ENCODE measurements at places on chromosomes 4 and X.

DNA sequence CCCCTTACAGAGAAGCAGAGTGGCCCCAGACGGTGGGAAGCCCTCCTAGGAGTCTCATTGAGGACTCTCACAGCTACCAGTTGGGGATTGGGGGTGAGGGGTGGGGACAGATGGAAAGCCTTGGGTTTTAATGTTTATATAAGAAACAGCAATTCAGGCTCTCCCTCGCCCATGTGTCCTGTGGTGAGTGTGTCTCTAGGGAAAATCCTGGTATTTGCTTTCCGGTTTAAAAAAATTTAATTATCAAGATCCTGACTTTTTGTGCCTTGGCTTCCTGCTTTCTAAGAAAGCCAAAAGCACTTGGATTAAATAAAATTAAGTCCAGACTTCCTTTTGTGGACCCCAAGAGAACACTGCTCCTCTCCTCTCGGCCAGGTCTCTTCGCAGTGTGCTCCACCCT is 93.8 kb downstream of the SOWAHB start:
- DNase-seq = no peak

- DNase-seq = peak; percentile 41
These were observed 7.3 kb upstream of the OPN1LW start for GRCh38 chrX:154136627-154137161.

DNA sequence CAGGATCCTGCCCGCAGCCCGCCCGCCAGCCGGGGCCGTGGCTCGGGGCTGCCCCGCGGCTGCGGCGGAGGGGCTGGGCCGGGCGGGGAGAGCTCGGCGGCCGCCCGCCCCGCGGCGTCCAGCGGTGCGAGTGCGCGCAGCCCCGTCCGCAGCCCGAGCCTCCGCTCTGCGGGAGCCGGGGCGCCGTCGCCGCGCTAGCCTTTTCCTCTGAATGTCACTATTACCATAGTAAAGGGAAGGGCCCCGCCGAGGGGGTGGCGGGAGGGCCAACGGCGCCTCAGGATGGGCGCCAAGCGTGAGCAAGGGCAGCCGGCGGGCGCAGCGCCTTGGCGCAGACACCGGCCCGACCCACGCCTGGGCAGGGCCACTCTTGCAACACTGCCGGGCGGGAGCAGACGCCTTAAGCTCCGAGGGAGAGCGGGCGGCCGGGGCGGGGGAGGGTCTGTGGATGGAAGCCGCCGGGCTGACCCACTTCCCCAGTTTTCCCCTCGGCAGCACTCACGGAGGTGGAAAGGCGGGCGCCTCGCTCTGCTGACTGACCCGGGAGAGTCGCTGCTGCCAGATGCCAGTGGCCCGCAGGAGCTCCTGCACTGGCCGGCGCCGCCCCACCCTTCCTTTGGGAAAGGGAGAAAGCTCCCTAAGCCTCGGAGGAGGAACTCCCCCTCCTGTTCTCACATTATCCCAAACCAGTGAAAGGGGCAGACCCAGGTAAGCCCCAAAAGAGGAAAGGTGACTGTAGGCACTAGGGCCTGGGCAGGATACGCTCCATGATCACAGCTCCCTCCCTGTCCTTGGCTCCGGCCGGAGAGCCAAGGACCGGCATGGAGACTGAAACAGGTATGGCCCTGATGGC is 329.4 kb downstream of the HNRNPD start:
- DNase-seq = peak; percentile 16

DNA sequence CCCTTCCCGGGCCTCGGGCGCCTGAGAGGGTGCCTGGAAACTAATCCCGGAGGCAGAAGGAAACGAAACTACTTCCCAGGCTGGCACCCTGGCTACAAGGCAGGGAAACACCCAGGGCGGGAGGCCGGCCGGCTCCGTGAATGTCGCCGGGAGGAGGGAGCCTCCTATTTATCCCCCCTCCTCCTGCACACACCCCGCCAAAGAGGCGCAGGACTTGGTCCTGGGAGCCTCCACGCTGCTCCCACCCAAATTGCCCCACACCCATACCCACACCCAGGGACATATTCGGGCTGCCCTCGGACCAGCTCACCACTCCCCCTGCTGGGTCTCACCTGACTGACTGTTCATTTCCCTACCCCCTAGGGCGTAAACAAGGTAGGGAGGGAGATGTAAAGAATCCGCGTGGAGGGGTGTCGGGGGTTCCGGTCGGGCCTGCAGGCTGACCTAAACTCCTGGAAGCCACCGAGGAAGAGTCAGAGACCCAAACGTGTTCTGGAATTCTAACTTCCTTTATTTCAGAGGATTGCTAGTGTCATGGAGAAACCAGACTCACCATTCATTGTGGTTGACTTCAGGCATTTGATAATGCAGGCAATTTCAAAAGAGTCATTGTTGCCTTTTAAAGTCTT is at the start of gene BTC:
Gene BTC (minus strand): TSS at position 142 of the 629 bp plus-strand sequence. CDS start 198 bp downstream, outside the sequence.
- peak; percentile 11 for DNase-seq

GRCh38 chr4:163955288-163955687 is 460.8 kb downstream of the TMA16 start:
- no peak for DNase-seq

GRCh38 chr4:81136161-81136905 is 78.7 kb downstream of the PRKG2 start:
- DNase-seq = no peak

DNA sequence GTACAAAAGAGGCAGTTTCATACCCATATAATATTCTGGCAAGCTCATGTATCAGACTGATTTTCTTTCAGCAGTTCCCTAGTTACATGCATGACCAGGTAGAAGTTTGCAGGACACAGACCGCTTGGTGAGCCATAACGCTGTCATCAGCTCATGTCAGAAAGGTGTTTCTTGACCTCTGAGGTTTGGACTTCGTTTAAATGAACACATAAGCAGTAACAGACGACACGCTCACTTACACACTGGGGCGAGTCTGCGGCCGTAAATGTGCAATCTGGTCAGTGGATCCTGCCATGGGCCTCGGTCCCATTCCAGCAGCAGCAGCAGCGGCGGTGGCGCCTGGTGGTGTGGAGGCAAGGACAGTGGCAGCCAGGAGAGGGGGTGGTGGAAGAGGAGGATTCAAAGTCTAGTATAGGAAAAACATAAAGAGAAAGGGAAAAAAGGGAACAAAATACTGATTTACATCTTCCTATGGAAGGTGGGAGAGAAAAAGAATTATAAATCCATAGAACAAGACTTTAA is 111.9 kb upstream of the CBR4 start:
- no peak for DNase-seq

- peak; percentile 74 for DNase-seq
These were observed 519 bp downstream of the FOXO4 start for GRCh38 chrX:71095981-71096759.

- no peak for DNase-seq
These were observed 5.7 kb downstream of the RAB40A start for GRCh38 chrX:103513476-103514108.

DNA sequence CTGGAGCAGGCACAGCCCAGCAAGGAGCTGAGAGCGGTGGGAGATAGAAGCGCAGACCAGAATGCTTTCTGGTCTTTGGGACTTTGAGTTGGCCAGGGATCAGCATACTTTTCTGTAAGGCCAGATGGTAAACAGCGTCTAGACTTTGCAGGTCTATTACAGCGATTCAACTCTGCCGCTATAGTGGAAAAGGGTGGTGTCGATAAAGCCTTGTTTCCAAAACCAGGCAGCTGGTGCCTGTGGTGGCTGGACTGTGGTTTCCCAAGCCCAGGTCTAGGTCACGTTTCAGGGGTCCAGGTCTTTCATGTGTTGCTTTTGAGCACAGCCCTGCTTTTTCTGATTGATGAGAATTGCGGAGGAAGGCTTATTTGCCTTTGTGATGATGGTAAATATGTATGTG is 40.1 kb downstream of the HTT-AS start:
- DNase-seq = no peak

DNA sequence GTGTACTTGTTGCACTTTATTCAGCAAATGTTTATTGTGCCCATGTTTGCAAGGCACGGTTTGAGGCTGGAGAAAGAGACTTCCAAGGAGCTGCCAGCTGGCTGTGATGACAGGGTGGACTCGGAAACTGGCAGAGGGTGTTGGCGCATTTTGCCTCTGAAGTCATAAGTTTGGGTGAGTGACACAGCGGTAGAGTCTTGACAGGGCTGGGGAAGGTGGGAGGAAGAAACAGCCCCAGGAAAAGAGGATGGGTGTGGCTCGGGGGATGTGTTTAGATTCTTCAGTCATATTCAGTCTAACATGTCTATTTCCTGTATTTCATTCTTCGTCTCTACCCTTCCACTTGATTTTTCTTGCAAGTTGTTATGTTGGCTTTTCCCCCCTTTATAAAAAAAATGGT is 77.0 kb upstream of the STOX2 start:
- no peak for DNase-seq

DNA sequence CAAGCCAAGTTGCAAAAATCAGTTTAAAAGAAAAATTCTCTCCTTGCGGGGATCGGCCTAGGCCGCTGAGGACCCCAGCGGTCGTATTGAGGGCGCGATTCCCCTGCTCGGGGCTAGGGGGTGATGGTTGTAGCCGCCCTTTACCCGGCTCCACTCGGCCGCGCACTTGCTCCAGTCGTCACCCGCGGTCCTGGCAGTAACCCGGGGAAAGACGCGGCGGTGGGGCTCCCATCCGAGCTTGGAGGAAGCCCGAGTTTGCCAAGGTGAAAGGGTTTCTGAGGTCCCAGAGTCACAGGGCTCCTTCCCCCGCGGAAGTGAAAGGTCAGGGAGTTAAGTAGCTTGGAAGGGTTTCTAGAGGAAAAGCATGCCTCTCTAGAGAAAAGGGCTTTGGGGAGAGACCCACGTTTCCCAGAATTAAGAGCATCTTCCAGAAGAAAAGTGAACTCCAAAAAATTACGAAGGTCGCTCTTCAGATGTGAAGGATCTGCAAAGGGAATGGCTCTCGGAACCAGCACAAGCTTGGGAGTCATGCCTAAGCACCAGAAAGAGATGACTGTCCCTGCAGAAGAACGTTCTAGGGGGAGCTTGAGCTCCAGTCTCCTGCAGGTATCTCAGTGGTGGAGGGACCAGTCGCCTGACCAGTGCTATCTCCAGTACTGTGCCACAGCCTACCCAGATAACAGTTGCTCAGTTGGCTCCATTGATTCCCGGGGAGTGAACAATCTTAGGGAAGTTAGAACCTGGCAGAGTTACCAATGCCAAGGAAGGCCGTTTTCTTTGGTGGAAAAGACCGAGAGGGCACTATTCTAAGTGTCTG is 875 bp downstream of the LAP3 start:
- DNase-seq = no peak

DNA sequence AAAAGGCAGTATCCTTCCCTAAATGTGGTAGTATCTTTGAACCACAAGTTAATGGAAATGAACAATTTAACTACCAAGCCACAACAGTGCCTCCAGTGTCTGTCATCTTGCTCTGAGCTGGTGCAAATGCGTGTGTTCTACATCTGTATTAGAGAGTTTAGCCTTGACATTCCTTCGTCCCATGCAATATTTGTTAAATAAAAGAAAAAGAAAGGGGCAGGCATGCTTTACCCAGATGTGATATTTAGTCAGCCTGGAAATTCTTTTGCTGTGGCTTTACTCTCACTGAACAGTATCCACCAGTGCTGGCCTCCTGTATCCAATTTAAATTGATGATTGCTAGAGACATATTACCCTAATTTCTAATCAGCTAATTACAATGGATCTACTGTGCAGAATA is 310.5 kb downstream of the CFAP299 start:
- no peak for DNase-seq

GRCh38 chr4:15855804-15856475 is 77.8 kb downstream of the CD38 start:
- DNase-seq = no peak

DNA sequence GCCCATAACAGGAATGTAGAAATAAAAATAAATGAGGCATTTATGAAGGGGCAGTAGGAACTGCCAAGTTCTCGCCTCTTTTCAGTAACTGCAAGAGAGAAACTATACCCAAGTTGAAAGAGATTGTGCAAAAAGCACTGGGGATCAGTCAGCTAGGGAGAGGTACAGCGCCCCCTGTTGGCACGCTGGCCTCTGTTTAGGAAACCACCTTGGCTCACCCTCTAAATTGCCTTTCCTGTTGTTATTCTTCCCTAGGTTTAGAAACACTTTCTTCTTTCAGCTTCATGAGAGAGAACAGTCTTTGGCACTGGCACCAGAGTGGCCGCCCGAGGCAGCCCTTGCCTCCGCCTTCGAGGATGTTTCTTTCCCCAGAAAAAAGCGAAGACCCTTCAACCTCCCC is 348.5 kb downstream of the MID1IP1 start:
- DNase-seq = no peak

GRCh38 chrX:1205681-1206611 is 6.5 kb downstream of the CRLF2 start:
- DNase-seq = no peak

- no peak for DNase-seq
These were observed 58.8 kb upstream of the ARHGAP36 start for GRCh38 chrX:130999360-130999759.

- no peak for DNase-seq
These were observed 479.5 kb downstream of the EPHA5 start for GRCh38 chr4:65190780-65191179.

DNA sequence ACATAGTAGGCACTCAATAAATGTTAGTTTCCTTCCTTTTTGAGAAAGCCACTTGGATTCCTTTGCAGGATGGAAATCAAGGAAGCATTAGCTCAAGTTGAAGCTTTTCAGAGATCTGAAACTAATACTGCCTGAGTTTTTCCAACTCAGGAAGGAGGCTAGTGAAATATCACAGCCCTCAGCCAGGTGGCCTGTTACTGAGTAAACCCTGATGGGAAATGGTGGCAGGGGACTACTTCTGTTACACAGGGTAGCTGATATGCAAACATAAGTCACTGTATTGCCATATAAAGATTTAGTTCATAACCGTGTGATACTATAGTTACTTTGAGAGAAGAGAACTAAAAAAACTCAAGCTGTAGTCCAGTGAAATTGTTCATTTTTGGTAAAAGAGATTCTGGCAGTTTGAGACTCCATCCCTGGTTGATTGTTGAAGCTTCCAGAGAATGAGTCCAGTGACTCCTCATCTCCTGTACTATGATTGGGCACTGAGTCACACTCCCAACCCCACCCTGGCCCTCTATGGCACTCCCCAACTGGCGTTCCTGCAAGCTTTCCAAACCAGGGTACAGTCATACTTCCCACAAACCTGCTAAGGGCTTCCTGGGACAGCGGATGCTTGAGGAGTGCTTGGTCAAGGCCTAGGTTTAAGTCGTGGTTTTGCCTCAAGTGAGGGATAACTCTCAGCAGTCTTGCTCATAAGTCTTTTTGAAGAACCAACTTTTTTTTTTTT is 81.8 kb downstream of the MID1IP1 start:
- no peak for DNase-seq

GRCh38 chrX:19563327-19563726 is 48.0 kb upstream of the MAP3K15 start:
- DNase-seq = no peak

DNA sequence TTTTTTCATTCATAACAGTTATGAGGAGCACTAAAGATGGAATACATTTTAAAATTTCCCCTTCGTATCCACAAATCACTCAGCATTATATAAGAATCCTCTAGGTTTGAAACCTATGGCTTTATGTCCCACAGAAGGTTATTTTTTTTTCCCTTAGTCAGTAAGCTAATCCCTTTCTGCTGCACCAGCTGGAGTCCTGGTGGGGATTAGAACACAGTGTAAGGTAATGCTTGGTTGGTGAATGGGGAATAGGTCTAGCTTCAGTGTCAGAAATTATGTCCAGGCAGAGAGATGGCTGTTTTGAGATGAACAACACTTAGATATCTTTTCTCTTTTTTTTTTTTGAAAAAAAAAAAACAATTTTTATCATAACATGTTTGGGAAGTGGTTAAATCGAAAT is 116.6 kb downstream of the RASGEF1B start:
- DNase-seq = no peak
